Right lung (tissue), 10 donors: ENCODE measurements at places on chromosomes 11 and 22.

GRCh38 chr22:48537343-48537680, 1290.4 kb downstream of the BRD1 start:
- DNase-seq, result no peak

GRCh38 chr22:21758091-21758864, 22.7 kb upstream of the YPEL1 start:
- no peak for DNase-seq

DNA sequence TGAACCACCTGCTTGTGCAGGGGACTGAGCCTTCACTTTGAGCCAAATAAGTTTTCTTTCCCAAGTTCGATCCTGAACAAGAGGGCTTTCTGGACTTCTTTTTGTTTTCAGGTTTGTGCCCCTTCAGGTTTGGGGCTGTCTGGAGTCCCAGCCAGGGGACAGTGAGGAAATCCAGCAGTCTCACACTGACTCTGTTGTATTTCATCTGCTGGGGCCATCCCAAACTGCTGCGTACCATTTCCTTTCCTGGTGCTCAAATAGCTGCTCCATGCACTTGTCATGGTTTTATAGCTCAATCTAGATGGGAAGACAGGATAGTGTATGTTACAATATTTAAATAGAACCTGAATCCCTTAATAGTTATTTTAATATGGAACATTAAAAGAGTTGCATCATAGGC, 66.3 kb upstream of the IGLL5 start:
- no peak for DNase-seq

DNA sequence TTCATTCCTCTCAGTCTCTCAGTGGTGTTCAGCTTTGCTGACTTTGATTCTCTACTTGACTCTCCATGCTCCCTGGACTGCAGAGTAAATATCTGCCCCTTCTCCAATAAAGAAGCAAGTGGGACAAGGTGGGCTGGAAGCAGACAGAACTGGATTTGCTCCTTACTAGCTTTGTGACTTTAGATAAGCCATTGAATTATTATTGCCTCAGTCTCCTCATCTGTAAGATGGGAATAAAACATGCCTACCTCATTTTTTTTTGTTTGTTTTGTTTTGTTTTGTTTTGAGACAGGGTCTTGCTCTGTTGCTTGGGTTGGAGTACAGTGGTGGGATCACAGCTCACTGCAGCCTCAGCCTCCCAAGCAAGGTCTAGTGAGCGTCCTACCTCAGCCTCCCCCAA, 44.6 kb downstream of the WT1 start:
- no peak for DNase-seq

DNA sequence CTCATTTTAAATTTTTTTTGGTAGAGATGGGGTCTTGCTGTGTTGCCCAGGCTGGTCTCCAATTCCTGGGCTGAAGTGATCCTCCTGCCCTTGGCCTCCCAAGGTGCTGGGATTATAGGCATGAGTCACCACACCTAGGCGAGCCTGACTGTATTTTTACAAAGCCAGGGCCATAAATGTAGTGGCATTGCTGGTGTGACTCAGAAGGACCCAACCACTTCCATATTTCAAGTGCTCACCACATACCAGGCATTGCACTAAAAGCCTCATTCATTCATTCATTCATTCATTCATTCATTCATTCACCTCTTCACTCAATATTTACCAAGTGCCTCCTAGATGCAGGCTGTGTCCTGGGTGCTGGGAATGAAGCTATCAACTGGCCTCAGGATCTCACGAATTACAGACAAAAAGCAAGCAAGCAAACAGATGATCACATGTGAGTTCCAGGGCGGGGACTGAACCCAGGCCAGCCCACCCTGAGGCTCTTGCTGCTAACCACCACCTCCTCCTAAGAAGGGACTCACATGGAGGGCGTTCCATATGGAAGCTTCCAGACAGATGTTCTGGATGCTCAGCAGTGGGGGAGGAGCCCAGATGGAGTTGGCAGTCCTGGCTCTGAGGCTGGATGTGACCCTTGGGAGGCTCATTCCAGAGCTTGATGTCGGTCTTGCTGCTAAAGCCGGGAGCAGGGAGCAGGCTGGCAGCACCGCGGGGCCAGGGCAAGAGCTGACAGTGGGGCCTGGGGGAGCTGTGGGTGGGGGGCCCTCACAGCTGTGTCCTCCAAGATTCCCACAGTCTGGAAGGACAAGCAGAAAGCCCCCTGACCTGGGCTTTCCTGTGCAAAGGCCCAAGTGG, 158.8 kb downstream of the CTTN start:
- DNase-seq, result no peak

DNA sequence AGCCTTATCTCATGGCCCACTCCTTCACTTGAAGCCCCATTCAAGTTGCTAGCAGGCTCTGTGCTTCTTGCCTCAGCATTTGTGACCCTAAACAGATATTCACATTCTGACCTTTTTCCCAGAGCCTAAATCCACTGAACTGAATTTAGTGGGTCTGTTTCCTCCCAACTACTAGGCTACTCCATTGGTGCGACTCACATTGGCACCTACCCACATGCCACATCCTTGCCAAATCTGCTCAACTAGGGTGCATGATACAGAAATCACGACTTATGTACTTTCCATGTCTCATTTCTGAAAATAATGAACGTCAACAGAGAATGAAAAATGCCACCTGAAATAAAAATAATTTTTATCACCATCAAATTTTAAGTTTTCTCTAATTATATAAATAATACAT, 8.4 kb upstream of the MMP12 start:
- DNase-seq, result no peak

DNA sequence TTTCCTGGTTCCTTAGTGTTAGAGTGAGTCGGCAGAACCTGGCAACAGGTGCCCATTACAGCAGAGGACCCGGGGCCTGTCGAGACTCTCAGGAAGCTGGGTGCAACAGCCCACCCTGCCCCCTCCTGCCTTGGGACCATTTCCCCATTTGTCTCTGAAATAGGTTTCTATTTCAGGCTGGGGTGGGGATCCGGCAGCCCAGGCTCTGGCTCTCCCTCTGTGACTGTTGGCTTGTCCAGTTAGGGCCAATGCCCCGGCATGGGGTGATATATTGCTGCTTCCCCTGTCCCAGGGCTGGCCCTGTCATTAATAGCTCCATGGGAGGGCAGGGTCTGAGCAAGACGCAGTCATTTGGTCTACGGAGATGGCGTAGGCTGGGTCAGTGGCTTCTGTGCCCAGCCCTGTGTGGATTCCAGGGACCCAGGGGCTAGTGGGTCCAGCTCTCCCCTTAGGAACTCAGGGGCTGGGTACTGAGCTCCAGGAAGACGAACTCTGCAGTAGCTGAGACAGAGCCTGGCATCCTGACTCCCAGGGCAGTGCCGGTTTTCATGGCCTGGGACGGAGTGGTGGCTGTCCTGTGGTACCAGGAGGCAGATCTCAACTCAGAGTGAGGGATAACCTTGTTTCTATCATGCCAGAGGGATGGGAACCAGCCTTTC, 2.7 kb downstream of the P2RY6 start:
- DNase-seq, result no peak

DNA sequence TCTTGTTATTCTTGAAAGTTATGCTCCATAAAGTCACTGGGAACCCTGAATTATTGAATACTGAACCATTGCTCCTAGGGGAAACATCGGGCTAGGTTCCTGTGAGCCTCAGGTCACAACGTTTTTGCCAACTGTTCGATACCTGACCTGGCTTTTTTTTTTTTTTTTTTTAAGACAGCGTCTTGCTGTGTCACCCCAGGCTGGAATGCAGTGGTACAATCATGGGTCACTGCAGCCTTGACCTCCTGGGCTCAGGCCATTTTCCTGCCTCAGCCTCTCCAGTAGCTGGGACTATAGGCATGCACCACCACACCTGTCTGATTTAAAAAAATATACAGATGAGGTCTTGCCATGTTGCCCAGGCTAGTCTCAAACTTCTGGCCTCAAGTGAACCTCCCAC, 22.5 kb downstream of the LRP5 start:
- no peak for DNase-seq

GRCh38 chr11:72265951-72266350, 22.0 kb upstream of the PHOX2A start:
- no peak for DNase-seq

DNA sequence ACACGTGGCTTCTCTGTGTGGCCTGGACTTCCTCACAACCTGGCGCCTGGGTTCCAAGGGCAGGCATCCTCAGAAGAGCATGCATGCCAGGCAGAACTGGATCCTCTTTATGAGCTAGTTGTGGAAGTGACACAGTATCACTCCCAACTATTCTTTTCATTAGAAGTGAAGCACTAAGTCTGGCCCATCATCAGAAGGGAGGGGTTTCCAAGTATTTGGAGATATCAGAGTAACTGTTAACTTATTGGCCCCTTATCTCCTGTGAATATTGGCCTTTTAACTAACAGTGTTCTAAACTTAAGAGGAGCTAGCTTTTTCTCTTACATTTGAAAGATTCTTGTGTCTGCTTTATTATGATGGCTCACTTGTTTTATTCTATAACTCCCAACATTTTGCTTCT, 35.5 kb downstream of the FDX1 start:
- DNase-seq, result no peak

DNA sequence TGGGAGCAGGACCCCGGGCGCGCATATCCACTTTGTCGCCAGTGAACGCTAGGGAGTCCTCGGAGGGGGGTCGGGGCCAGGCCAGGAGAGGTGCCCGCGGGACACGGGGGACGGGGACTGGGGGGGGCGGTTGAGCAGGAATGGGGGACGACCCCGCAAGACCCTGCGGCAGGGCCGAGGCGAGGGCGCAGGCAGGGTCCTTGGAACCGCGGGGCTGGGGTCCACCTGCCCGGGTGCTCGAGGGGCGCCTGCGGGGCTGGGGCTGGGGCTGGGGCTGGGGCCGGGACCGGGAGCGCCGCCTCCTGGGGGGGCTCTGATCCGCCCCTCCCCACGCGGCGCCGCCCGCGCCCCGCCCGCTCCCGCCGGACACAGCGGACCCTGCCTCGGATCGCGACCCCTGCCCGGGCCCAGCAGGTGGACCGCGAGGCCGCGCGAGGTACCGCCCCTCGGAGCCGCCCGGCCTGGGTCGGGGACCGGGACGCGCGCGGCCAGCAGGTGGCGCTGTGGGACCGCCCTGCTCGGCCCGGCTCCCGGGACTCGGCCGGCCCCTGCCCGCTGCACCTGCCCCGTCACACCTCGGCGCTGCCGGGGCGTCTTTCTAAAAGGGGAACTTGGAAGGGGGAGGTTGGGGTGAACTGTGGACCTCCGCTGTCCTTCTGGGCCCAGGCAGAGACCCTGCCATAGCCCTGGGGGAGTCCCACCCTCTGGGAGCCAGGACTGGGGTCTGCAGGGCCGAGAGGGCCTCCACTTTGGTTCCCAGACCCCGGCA, 11.0 kb downstream of the CRELD2 start:
- no peak for DNase-seq

GRCh38 chr11:71130106-71130505, 122.3 kb downstream of the SHANK2 start:
- DNase-seq, result no peak

DNA sequence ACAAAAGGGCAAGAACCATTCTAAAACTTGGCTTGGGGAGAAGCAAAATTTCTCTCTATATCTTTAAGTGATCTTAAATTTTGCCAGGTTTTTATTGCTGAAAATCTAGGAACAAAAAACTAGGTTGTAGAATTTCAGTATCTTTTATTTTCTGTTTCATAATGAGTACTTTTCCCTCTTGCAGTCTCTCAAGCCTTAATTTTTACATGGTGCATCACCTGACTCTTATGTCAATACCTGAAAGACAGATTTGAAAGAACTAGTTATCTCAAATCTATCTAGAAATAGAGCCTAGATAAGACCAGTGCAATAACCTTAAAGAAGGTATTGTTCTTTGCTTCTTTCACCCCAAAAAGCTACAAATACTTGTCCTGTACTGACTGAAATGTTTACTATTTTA, 122.1 kb downstream of the TRIM44 start:
- no peak for DNase-seq

DNA sequence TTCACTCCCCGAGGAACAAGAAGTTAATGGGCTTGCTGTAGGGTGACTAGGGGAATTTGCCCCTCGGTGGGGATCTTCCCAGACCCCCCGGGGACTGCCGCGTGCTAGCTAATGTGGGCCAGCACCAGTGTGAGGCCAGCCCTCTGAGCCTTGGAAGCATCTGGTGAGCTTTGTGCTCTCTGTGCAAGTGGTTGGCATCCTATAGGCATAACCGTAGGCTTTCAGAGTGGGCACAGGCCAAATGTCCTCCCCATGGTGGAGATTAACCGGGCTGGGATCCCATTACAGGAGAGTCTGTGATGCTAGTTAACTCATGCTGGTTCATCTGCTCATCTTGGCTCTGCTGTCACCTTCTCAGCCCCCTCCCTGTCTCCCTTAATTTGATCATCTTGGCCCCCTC, 125.7 kb downstream of the TRIM29 start:
- DNase-seq, result no peak

GRCh38 chr22:35612903-35613302, 4.2 kb downstream of the MB start:
- DNase-seq, result no peak

DNA sequence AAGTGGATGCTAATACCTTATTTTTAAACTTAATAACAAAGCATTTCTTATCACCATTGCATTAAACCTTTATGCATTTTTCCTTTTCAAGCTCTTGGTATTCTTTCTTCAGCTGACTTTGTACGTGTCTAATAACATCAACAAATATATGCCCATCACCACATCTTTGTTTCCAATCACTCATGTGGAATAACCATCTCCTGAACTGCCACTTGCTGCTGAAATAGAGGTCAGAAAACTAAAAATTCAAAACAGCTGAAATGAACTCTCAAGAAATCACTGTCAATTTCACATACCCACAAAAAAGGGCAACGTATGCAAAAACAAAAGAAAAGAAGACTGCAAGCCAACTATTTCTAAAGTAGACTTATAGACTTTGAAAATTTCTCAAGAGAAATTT, 7.4 kb downstream of the MSANTD4 start:
- no peak for DNase-seq

DNA sequence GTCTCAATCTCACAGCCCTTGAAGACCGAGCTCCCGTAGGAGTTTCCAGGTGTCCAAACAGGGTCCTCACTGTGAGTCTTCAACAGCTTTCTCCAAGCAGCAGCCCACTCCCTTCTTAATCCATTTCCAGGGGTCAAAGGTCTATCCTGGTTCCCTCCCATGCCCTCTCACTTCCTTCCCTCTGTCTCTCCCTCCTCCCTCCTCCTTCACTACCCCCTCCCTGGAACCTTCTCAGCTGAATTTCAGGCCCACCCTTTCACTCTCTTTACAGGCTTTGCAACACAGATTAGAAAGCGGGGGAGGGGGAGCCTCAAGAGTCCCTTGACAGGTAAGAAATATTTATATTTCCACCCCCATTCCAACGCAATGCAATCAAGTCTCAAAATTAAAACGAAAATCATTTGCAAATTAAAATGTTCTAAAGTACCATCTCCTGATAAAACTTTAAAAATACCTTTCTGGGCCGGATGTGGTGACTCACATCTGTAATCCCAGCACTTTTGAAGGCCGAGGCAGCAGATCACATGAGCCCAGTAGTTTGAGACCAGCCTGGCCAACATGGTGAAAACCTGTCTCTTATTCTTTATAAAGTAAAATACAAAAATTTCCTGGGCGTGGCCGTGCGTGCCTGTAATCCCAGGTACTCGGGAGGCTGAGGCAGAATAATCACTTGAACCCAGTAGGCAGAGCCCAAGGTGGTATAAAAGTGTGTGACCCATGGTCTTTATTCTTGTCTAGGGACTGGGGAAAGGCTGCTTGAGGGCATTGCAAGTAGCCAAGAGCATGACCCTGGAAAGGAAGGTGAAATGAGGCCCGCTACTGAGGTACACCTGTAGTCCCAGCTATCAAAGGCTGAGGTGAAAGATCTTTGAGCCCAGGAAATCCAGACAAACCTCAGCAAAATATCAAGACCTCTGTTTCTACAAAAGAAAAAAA, 865 bp upstream of the ZNF280A start:
- no peak for DNase-seq
